ENCODE measurements at places on chromosomes 3 and 15.
A peak's percentile ranks its signal among the peaks of the same experiment; 100 is the strongest.

DNA sequence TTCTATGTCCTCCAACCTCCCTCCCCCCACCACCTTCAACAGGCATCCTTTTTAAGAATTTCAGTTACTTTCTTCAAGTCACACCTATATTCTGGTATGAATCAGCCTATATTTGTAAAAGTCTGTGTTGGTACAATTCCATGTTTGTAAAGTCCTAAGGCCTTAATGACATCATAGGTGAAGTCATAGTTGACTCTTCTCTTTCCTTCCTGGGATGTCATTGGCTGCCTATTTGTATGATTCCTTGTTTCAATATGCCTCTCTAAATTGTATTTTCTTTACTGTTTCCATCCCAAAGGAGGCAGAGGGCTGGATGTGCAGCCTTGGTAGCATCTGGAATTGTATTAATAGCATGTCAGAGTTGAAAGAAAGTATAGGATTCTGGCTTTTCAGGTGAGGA lies 56.5 kb downstream of the ADAMTSL3 start:
- DNase-seq = no peak

DNA sequence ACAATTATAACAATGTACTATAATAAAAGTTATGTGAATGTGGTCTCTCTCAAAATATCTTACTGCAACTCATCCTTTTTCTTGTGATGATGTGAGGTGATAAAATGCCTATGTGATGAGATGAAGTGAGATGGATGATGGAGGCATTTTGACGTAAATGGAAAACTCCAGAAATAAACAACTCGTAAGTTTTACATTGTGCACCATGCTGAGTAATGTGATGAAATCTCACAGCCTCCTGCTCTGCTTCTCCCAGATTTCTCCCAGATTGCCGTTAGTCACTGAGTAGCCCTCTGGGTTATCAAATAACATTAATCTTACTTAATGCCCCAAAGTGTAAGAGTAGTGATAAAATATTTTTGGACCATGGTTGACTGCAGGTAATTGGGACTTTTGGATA lies 64.8 kb upstream of the SLCO2A1 start:
- no peak for DNase-seq

- DNase-seq = no peak
These were observed 100.9 kb downstream of the PGPEP1L start for GRCh38 chr15:98906712-98907083.

- DNase-seq = no peak
These were observed 101.0 kb downstream of the MYLK start for GRCh38 chr3:123783050-123783689.

DNA sequence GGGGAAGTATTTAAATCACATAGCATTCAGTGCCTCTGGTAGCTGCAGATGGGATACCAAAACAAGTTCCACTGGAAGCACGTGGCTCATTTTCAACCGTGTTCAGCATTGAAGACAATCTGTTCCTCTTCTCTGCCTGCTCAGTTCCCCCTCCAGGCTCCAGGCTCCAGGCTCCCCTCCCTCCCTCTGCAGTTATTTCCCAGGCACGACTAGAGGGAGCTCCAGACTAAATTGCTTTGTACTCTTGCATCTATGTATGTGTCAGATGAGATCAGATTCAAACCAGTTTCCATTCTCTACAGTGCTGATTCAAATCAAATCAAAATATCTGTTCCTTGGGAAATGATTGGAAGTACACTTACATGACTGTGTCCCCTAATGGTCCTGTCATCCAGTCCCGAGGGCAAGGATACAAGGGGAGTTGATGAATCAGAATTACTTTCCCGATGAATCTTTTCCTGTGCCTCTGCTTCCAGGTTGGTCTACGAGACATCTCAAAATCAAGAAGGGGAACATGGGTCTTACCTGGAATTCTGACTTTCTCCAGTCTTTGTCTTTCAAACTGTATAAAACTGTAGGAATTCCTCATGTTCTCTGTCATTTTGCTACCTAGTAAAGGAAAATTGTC lies 600.5 kb downstream of the EDEM1 start:
- DNase-seq = no peak

DNA sequence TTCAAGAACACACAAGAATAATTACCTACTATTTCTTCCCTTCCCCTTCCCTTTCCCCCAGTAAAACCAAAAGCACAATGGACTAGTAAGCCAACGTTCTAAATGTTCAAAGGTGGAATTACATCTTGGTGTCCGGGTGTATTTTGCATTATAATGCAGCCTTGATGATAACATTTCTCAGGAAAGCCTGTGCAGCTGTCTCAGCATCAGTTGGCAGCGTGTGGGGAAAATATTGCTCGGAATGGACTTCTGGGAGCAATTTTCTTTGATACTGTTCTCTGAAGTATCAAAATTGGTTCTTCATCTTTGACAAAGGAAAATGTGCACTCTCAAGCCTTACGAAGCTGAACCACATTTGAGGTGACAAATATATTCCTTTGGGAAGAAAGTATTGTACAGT lies 198.9 kb downstream of the AGBL1 start:
- DNase-seq = no peak

DNA sequence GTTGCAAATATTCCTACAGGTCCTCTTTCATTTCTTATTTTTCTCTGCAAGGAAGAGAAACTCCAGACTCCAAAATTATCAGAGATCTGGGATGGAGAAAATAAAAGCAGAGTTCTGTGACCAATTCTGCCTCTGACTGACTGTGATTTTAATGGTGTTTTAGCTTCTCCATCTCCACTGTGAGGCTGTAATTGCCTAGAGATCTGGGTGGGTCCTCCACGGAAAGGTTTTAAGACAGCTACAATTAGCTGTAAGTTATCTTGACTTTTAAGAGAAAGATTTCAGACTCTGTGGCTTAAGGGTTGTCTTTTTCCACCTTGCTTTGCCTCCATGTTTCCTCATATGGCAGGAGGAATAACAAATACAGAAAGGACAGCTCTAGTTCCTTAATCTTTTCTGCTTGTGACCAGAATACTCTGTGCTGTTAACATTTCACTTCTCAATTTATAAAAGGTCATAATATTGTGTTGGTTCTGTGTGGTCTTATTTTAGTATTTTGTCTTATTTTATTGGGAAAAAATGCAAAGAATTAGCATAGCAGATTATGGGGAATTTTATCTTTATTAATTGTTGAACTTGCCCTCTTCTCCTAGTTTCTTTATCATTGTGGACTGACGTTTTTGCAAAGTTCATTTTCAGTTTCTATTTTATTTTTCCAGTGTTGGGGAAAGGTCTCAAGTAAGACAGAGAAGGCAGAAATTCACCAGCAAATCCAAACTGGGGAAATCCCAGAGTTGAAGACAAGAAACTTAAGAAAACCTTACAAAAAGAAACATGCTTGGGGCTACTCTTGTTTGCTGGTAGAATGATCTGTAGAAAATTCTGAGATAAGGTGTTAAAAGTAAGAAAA lies 157.9 kb downstream of the RAP2B start:
- no peak for DNase-seq

- no peak for DNase-seq
These were observed 4.5 kb downstream of the THBS1 start for GRCh38 chr15:39585389-39585841.

DNA sequence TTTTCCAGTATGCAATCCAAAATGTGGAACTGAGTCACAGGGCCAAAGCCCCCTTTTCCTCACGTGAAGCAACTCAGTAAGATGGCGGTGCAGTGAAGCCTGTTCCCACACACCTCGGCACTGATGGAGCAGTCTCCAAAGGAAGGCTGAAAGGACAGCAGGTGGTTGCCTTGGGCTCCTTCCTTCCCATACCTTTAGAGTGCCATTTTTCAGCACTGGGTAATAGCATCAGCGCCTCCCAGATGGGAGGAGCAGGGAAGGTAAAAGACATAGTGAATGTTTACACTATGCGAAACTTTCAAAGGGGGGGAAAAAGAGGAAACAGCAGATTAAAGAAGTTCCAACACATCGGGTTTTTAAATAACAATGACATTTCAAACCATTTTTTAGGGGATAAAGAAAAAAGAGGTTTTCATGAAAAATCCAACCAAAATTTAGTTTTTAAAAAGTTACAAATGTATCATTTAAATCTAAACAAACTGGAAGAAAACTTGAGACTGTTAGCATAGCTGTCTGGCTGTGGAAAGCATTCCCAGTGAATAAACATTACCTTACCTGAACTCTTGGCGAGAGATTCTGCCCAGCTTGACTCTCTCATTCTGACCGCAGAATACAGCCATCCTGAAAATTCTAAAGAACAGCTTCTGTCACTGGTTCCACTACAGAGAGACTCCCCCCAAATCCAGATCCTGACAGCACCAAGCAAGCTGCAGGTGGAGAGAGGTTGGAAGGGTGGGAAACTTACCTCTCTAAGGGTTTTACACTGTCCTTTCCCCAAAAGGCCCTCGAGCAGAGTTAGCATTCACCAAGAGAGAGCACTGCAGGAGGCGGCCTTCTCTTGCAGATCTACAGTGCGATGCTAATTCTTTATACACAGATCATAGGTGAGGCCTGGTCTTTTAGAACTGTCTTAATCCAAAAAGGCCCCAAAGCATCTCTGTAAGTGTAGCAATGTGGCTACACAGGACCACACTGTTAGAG lies 32.6 kb downstream of the ABCC5 start:
- no peak for DNase-seq

- no peak for DNase-seq
These were observed 27.7 kb downstream of the TMCC1 start for GRCh38 chr3:129865806-129866205.

DNA sequence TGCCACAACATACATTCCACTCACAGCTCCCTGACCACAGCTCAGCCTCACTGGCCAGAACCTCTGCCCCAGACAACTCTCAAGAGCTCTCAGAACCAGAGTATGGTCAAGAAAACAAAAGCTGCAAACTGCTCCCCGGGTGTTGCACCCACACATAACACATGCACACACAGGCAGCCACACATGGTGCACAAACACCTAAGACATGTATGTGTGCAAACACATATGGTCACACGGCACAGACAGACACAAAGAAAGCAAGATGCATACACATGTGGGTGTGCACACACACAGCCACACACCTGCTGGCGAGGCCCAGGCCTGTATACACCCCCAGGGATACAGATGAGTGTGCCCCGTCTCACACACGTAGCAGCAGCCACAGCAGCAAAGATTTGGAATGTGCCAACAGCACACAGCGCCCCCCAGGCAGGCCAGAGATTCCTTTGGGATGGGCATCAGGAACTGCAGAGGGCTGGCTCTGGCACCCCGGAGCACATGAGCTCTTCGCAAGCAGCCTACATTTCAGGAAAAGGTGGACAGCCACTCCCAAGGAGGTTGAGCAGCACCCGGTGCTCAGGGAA lies 6.6 kb downstream of the KLF15 start:
- DNase-seq = no peak

DNA sequence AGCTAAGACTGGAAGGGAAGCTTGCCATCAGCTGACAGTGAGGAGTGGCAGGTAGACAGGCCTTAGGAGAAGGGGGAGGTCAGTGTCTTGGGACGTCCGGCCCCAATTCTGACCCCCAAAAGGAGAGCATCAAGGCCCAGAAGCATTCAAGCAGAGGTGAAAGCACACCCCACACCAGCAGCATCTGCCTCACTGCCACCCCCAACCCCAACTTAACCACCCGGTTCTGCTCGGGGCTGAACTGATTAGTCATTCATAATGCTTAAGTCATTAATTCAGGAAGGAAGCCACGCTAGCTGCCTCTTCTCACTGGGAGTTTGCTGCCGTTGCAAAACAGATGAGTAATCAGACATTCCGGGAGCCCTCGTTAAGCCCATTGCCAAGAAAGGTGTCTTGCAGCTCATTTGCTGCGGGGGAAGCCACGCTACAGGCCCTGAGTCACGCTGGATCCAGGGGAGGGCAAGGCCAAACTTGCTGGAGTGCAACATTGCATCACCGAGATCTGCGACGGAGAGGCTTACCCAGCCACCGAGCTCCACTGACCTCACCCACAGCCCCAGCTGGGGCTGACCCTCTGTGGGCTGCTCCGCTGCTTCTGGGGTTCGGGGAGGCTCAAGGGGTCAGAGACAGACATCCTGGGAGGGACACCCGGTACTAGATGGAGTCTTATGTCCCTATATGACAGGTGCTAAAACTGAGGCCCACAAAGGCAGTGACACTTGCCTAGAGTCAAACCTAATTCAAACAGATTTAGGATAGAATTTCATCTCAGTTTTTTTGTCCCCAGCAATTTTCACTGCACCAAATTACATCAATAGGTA lies 46.4 kb upstream of the HES1 start:
- DNase-seq = peak; percentile 3

DNA sequence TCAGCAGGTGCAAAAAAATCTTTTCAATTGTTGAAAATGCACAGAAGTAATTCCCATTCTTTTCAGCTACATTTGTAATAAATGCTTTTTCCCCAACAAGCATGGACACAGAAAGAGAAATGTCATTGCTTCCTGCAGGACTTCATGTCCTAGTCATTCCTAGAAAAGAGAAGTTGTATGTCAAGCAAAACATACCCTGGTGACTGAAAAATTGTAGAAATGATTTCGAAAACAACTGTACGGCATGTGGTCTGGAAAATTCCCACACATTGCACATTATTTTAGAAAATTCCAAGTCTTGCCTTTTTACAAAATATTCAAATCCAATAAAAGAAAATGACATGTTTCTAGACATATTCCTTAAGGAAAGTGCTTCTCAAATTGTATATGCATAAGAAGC lies 50.4 kb upstream of the ALCAM start:
- no peak for DNase-seq

GRCh38 chr3:131361464-131362421 lies 19.8 kb upstream of the NUDT16 start:
- DNase-seq = no peak

DNA sequence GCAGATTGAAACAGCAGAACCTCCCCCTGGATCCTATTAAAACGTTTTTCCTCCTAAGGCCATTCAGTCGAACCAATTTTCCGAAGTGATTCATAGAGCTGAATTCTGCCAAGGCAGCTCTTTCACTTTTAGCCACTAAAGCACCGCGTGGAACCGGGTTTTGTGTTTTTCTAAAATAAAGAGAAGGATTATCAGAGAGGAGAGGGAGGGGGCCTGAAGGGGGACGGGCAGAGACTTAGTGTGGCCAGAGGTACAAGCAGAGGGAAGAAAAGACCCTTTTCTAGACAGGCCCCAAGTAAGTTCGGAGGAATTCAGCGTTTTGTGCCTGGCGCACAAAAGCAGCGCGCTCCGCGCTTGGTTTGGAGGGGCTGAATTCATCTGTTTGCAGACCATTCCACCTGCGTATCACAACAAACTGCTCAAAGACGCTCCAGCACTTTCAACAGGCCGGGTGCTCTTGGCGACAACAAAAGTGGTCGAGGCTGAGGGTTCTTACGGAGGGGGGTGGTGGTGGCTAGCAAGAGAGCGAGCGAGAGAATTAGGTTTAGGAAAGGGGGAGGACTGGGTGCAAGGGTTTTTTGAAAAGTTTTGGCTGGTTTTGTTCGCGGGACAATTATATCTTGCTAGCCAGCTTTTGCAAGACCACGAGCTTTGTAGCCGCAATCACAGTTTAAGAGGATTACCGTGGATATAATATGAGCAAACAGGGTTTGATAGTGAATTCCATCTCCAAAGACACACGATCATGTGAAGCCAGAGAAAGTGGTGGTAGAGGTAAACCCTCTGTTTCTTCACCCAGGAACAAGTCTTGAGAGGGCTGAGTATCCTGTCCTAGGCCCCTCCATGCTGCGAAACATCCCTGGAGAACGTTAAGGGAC lies 1.2 kb upstream of the FEZF2 start:
- DNase-seq = no peak

DNA sequence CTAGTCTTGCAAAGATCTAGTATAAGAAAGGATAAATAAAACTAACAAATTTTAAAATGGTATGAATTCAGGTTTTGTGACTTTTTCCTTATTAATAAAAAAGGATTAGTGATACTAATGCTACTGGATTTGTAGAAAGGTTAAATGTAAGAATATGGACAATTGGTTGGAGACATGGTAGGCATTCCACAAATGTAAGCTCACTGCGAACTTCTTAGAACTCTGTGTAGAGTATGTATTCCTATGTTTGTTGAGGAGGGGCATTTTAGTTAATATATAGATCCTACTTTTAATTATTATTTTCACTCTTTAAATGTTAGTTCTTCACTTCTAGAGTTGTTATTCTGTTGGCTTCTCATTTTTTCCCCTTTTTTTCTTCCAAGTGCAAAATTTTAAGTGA lies 414.3 kb downstream of the RBMS3 start:
- DNase-seq = no peak
